T follicular helper cell (primary cell): ENCODE measurements at places on chromosomes 1 and 21.

DNA sequence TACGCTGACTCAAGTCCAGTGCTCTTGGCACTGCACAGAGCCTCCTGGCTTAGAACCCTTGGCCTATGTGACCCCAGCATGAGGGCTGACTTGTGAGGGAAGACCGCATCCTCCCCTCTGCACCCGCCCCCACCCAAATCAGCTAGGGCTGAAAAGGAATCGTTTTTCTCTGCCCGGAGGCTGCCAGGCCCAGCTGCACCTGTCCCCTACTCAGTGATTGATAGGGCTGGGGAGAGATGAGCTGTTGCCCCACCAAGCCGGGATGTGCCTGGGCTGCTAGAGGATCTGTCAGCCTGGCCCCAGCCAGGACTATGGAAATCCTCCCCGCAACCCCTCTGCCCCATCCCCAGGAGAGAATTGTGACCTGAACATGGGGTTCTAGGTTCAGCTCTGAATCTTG is 20.6 kb downstream of the MYOG start:
- DNase-seq: no peak

DNA sequence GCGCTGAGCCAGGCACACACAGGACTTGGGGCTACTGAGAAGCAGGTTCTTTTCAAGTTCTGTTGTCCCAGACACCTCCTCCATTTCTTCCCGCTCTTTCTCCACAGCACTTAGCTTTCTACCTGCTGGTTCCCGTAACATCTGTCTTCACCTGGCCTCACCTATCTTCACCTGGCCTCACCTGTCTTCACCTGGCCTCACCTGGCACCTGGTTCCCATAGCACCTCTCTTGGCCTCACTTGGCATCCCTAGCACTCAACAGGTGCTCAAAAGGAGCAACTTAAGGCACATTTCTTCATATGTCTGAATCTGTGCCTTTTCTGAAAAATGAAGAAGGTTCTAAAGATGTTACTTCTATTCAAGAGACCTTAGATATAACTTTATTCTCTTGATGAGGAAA is 10.4 kb downstream of the KCNK1 start:
- no peak for DNase-seq

- DNase-seq: no peak
Observed at GRCh38 chr1:202367271-202367670, 18.8 kb downstream of the PPP1R12B start.

DNA sequence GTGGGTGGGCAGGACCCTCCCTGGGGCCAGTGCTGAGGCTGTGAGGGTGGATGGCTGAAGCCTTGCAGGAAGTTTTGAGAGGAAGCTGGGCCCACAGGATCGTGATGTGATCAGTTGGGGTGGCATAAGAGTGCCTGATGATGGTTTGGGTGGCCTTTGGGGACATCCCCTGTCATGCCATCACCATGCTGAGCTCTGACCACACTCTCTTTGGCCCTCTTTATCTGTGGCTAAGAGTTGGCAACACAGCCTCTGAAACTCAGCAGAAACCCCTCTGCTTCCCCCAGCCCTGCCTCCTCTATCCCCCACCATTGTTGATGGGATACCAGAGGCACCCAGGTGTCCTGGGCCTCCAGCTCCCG is 19.8 kb downstream of the MIIP start:
- DNase-seq: no peak
